Anterior cingulate cortex (tissue), 58 donors: ENCODE measurements at places on chromosomes 1 and 21.

- no peak for DNase-seq
Measured at GRCh38 chr1:89288051-89288340, 15.3 kb upstream of the GBP5 start.

- no peak for DNase-seq
Measured at GRCh38 chr1:150549496-150550221, 451 bp downstream of the ADAMTSL4 start.

DNA sequence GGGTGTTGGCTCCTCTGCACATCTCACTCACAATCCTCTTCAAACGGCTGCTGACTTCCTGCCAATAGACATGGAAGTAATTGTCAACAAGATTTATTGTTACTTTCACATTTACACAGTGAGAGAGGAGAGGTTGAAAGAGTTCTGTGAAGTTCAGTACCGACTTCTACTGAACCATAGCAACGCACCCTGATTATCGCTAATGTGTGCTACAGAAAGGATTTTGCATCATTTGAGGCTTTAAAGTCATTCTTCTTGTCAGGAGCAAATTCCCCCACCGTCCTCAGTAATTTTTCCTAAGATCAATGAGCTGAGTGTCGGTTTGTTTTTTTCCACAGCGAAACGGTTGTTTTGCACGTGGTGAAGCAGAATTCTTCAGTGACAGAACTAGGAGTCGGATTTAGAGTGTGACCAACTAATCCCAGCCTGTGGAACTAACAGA, 361.0 kb downstream of the ADGRL2 start:
- DNase-seq = no peak

GRCh38 chr1:174451408-174451807, 3.6 kb downstream of the GPR52 start:
- no peak for DNase-seq

DNA sequence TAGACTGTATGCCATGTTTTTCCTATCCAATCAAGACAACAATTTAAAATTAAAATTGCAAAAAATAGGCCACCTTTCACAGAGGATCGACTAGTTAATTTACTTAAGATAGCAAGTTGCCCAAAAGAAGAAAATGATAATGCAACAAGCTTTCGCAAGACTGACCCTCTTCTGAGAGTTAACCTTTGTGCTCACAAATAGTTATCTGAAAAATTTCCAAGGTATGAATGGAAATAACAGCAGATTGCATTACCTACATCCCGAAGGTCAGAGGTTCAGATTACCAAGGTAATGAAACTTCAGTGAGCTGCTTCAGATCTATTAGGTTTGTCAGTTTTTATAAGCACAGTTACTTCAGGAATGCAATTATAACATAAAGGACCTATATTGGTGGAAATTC, 298.0 kb downstream of the KCTD3 start:
- no peak for DNase-seq

- no peak for DNase-seq
Measured at GRCh38 chr1:223622132-223622842, 43.2 kb downstream of the CAPN8 start.

DNA sequence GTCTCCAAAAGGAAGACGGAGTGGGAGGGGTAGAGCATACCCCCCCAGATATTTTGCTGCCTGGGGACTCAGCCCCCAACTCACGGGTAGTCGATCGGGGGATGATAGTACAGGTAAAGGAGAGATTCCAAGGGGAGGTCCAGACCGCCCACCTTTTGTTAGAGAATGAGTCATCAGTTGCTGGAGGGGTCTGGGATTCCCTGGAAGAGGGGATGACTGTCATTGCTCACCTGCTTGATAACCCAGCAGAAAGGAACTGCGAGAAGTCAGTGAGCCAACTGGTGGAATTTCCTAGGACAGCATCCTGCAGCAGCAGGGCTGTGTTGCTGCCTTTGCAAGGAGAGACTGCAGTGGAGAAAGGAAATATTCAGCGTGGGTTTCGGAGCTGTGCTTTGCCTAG, 64.4 kb downstream of the MACF1 start:
- DNase-seq = no peak

- DNase-seq = no peak
Measured at GRCh38 chr1:172537366-172537765, 4.4 kb downstream of the SUCO start.

DNA sequence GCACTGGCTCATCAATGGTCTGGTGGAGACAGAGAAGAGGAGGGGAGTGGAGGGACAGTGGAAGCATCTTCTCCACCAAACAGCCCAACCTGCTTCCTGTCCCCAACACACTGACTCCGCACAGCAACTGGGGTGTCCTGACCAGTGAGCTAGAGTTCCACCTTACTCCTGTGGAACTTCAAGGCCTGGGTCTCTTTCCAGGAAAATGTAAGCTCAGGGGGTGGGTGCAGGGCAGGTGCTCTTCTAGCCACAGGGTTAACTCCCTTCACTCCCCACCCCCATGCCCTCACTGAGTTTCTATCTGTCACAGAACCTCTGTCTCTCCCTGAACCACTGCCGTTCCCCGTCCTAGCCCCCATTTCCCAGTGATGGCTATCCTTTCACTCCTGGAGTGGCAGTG, 876 bp downstream of the MOB3C start:
- DNase-seq = no peak

DNA sequence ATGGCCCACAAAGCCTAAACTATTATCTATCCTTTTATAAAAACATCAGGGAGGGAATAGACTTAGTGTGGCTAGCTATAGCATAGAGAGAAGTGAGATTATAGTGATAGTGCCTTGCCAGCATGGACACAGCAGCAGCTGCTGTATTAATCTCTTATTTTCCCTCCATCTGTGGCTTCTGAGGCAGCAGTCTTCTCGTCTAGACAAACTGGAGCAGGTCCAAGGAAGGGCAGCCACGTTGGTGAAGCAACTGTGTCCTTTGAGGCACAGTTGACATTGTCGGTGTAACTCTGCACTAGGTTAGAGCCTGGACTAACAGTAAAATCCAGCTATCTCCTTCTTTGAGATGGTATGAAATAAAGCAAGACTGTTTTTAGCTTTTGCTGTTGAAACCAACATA, 131.3 kb downstream of the CACHD1 start:
- DNase-seq = no peak

GRCh38 chr1:84642774-84643173, 47.5 kb downstream of the SSX2IP start:
- no peak for DNase-seq

GRCh38 chr1:15400627-15401026, 9.1 kb upstream of the EFHD2 start:
- no peak for DNase-seq

DNA sequence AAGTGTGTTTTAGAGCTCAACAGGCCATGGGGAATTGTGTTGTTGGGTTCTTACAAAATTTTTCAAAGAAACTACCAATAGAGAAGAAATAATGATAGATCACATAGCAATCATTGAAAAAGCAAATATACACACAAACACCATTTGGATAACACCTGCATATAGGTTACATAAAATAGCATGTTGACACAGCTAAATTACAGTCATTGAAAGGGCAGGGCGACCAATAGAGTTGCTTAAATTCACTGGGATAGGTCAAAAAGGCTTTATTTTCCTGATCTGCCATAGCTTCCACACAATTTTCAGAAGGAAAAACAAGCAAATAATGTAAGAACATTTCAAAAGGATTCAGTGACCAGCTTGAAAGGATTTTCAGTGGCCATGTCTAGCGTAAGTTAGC, 57.9 kb upstream of the FGGY start:
- DNase-seq = no peak

DNA sequence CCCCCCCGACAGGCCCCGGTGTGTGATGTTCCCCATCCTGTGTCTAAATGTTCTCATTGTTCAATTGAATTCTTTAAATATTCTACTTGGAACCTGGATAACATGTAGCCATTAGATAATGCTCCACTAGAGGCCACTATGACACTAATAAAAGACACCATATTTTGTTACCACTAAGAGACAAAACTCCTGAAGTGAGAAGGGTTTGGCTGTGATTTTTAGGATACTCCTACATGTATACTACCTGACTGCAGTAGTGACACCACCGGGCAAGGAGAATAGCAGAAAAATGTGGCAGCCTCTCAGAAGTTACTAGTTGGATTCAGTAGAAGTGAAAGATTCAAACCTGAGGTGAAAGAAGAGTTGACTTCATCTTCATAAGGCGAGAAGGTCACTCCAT, 36.0 kb downstream of the F5 start:
- no peak for DNase-seq

- no peak for DNase-seq
Measured at GRCh38 chr1:46067652-46068051, 64.8 kb downstream of the PIK3R3 start.

GRCh38 chr1:44408632-44409602, 3.9 kb downstream of the RNF220 start:
- no peak for DNase-seq

- no peak for DNase-seq
Measured at GRCh38 chr1:115506924-115507589, 134.7 kb upstream of the VANGL1 start.

DNA sequence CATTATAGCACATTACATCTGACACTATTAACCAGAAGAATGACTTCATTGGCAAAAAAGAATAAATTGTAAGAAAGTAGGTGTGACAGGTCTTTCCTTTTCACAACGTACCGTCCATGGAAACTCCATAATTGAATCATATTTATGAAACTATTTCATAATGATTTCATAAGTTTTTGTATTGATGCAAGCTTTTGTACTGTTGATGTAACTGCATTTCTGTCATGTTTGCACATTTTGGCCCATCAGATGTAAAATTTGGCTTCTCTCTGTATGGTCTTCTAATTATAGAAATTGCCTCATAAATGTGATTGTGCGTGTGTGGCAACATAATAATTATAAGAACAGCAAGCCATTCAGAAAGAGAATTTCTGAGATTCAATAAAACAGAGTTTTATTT, 180.7 kb upstream of the ZNHIT6 start:
- DNase-seq = no peak

DNA sequence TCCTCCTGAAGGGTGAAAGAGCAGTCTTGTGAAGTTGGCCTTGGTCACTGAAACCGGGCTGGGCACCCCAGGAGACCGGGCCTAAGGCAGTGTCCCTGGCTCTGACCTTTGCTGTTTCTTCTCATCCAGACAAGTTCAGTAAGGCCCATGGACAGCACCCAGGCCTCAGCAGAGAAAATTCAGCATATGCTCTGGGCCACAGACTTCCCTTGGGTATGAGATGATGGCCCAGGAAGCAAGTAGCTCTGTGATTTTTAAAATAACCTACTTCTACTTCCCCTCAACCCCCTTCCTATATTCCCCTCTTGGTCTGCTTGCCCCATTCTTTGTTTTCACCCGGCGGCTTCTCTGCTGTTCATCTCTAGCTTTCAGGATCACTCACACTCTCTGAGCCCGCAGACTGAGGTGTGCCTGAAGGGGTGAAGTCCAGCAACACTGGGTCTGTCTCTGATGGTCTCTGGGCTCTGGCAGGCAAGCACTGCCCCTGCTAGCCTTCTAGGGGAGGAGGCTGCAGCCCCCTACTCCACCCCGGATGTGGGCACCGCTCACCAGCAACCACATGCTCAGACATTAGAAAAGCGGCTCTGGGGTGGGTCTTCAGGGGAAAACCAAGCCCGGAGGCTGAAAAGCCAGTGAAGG, 2.9 kb upstream of the GPR25 start:
- DNase-seq = no peak

DNA sequence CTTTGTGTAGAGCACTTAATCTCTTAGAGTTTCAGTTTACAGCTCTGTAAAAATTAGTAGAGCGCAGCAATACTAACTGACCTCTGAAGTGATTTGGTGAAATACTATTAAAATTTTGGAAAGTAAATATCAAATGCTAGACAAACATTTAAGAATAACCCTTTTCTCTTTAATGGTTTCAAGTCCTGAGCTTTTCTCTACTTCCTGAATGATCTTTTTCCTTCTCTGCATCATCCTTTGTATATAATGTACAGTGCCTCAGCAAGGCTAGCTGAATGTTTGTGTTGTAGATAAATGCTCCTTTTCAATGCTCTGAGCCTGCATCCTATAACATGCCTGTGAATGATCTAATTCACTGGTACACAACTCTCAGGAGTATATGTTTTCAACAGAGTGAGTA, 272.9 kb downstream of the ADGRL2 start:
- DNase-seq = no peak

DNA sequence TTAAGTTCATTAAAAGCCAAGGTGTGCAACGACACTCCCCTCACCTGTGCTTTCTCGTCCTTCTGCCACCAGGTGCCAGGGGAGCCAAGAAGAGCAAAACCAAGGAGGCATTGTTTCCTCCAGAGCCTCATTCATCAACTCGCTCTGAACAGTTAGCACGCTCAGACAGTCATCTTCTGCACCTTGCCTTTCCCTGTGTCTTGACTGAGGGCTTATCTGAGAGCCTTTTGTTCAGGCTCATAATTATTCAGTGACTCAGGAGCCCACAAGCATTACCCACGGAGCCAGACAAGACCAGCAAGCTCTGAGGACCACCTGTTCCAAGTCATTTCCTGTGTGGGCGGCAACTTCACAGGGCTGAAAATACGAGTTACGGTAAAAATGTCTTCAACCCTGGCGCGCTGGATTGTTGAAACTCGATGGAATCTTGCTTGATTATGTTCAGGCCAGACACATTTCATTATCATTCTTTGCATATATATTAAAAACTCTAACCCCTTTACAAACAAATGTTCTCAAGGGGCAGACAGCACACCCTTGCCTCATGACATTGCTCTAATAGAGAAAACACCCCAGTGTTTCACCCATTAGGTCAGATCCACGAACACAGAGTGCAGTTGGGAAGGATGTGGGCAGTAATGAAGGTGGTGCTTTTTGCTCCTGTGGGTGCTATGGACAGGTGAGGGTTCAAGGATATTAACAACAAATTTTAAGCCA, 89.7 kb upstream of the RUNX1 start:
- no peak for DNase-seq

- no peak for DNase-seq
Measured at GRCh38 chr1:11337580-11338073, 64.6 kb downstream of the UBIAD1 start.

- DNase-seq = no peak
Measured at GRCh38 chr1:31912839-31913239, 25.3 kb downstream of the PTP4A2 start.

GRCh38 chr1:201639391-201639790, 100.5 kb downstream of the NAV1 start:
- DNase-seq = no peak

DNA sequence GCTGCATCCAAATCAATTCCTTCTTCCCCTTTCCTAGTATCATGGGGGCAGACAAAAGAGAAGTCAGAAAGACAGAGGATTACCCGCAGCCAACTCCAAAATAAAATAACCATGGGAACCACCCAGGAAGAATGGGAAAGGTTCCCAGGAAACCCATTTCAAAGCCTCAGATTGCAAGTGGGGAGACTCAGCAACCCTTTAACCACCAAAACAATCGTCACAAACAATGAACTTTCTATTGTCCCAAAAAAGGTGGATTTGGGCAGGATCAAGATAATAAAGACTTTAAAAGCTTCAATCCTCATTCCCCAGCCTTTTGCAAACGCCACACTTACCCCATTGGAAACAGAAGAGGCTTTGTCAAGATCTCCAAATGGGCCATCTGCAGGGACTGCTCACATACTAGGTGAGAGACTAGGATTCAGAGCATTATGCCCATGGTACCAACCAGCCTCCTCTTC, 5.1 kb downstream of the TIAM1 start:
- no peak for DNase-seq

DNA sequence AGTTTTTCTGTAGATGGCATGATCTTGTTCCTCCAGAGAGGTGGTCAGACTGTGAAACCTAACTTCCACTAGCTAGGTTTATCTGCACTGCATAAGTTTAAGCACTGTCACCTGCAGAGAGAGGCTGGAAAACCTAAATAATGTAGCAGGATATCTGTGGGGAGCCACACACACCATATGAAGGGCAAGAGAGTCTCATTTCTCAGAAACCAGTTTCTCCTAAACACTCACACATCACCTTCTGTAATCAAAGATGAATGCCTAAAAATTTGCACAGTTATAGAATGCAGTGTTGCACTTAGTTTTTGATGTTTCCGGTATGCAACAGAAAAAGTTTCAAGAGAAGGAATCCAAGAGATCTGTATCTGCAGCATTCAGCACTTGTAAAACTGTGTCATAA, 654.6 kb downstream of the ADGRL2 start:
- no peak for DNase-seq
